Activated T-cell treated with anti-CD3 and anti-CD28 coated beads for 48 hours (primary cell): ENCODE measurements at places on chromosomes 7 and 10.

- DNase-seq, result no peak
Observed at GRCh38 chr7:100120733-100121036, 1.3 kb downstream of the CNPY4 start.

GRCh38 chr7:155280446-155281397, 17.0 kb upstream of the INSIG1 start:
- peak; percentile 30 for DNase-seq

GRCh38 chr7:66306243-66306642, 101.1 kb downstream of the TPST1 start:
- DNase-seq, result no peak

GRCh38 chr7:132572526-132572925, 3.7 kb downstream of the PLXNA4 start:
- no peak for DNase-seq

- no peak for DNase-seq
Observed at GRCh38 chr7:99399597-99399996, 8.8 kb downstream of the PDAP1 start.

- DNase-seq, result no peak
Observed at GRCh38 chr10:78286186-78286585, 252.5 kb downstream of the RPS24 start.

GRCh38 chr7:113804475-113805095, 114.2 kb downstream of the PPP1R3A start:
- no peak for DNase-seq

DNA sequence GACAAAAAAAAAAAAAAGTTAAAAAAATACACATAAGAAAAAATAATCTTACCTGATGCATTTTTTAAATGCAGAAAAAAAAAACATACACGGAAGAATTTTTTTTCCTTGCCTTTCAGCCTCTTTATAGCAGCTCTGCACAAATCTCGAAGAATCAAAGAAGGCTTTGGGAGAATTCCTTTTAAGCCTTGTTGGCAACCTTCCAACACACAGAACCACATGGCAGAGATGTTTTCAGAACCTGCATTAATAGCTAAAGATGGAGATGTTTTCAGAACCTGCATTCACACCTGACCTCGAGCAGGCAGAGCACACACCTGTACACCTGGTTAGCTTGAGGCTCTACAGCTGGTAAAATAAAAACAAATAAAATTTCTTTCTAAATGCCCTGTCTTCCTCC, 65.6 kb downstream of the DOCK4 start:
- no peak for DNase-seq

GRCh38 chr10:97825020-97825760, 24.5 kb upstream of the GOLGA7B start:
- no peak for DNase-seq

DNA sequence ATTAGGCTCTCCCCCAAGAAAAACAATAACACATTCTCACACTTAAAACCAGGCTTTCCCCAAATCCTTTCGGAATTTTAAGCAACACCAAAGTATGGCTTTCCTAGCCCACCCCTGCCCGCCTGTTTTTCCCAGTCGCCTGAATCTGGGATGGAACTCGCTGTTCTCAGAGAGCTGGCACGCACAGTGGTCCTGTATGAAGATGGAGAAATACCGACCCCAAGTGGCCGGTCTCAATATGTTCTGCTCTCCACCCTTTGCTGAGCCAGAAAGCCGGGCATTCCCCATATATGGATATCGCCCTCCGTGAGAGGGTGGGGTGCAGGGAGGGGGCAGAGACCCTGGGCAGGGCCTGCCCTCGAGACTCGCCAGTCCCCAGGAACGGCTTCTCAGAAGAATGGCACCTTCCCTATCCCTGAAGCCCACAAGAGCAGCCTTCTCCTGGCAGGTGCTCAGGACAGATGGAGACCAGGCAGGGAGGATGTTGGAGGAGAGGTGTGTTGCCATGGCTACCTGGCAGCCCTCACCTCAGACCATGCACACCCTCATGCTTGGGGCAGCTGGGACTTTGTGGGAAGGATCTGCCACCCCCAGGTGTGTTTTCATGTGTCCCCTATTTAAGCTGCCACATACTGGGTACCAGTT, 3.4 kb downstream of the TACR2 start:
- DNase-seq, result no peak

GRCh38 chr7:78141522-78142281, 343.1 kb downstream of the PHTF2 start:
- no peak for DNase-seq

DNA sequence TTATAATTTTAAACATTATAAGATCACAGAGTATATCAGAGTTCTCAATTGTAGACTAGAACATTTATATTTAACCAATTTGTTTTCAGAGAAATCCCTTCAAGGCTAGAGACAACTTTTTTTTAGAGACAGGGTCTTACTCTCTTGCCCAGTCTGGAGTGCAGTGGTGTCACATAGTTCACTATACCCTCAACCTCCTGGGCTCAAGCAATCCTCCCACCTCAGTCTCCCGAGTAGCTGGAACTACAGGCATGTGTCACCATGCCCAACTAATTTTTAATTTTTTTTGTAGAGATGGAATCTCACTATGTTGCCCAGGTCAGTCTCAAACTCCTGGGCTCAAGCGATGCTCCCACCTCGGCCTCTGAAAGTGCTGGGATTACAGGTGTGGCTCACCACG, 15.3 kb downstream of the UCMA start:
- DNase-seq, result no peak

- DNase-seq, result no peak
Observed at GRCh38 chr10:11024596-11024995, 6.9 kb downstream of the CELF2 start.

DNA sequence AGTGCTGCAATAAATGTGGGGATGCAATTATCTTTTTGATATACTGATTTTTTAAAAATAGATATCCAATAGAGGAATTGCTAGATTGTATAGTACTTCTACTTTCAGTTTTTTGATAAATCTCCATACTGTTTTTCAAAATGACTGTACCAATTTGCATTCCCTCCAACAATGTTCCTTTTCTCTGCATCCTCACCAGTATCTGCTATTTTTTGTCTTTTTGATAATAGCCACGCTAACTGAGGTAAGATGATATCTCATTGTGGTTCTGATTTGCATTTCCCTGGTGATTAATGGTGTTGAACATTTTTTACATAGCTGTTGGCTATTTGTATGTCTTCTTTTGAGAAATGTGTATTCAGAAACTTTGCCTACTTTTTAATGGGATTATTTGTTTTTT, 217.7 kb upstream of the MTPN start:
- no peak for DNase-seq

GRCh38 chr7:104818961-104819880, 194.8 kb upstream of the KMT2E start:
- no peak for DNase-seq

DNA sequence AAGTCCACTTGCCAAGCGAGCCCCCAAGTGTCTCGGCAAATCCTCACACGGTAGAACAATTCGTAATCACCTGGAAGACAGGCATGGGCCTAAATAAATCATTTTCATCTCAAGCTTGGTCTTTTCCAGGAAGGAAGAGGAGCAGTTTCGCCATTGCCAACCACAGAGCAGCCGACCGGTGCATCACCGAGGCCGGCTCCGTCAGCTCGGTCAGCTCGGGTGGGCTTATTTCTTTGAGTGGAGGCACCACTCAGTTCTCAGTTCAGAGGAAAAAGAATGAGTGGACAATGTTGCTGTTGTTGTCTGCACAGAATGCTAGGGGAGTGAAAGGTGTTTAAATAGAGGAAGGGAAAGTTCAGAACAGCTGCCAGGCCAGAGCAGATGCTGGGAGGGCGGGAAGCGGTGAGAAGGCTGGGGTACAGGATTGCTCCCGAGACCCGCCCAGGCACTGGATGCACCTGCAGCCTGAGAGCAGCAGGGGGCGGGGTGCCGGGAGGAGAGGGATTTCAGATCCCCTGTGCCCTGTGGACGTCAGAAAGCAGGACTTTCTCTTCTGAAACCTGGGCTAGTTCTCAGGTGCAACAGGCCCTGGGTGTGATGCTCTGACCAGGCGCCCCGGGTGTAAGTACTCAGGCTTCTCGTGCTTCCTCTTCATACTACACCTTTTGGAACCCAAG, 17.7 kb upstream of the IGFBP3 start:
- no peak for DNase-seq

DNA sequence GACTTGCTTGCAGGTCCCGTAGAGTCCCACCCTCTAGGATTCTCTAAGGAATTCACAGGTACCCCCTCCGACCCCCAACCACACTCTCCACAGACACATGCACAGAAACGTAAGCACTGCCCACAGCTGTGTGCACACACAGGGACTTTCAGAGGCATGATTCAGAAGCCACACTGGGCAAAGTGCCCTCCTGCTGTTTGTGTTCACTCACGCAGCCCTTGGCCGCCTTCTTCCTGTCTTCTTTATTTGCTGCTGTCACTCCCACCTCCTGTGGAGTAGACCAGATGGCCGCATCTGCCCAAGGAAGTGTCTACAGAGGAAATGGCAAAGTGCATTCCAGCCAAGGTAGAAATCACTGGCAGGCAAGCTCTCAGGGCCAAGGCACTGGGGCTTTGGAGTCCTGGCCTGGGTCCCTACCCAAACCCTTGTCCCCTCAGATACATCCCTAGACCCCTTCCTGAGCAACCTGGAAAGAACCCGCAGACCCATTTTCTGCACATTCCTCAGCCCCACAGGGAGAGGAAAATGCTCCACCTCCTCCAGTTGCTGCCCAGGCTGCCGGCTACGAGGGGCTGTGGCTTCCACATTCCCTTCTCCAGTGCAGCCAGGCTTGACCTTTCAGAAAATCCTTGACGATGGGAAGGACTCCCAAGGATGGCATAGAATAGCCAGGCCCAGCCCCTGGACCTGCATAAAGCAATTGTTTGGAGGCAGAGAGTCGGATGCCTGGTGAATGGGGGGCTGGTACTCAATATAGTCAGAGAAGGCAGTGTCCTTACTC, 21.6 kb upstream of the GIMAP8 start:
- no peak for DNase-seq

DNA sequence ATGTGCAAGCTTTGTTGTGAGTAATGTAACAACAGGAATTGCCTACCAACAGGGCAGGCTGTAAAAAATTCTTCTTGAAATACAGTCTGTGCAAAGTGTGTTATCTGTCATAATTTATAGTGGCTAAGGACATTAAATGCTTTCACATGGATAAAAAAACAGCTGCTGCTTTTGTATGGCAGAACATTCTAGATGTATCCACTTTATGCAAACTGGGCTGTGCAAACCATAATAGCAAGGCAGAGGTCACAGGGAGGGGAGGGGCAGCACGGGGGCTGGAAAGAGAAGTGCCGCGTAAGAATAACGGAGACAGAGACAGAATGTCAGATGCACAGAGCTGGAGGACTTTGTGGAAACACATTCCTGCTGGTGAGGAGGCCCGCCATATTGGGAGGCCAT, 86.1 kb downstream of the VOPP1 start:
- DNase-seq, result no peak

DNA sequence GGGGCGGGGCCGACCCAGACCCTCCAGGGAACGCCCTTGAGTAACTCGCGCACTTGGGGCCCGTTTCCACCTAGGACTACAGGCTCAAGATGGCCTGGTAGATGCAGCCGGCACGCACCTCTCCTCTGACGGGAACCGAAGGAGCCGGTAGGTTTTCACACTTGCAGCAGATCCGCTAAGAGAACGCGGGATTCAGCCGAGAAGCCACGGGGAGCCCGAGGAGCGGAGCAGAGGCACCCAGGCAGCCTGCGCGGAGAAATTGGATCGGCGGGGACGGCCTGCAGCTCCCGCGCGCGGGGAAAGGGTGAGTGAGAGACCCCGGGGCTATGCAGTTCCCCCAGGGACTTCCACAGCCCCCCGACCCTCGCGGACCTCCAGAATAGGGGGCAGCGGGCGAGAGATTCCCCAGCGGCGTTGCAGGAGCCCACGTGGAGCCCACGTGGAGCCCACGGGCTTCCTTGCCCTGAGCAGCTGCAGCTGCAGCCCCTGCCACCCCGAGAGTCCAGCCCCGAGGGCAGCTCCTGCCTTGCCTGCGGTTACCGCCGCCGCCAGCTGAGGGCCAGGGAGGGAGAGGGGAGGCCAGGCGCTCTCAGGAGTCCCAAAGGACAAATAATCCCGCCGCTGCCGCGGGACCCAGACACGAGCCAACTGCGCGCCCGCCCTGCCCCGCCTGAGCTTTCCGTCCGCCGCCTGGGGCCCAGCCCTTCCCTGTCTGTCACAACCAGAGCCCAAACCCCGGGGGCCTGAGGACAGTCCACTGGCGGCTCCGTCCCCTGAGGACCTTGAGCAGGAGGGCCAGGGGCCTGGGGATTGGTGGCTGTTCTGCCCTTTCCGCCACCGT, 13.1 kb downstream of the IFT22 start:
- DNase-seq, result peak; percentile 36

DNA sequence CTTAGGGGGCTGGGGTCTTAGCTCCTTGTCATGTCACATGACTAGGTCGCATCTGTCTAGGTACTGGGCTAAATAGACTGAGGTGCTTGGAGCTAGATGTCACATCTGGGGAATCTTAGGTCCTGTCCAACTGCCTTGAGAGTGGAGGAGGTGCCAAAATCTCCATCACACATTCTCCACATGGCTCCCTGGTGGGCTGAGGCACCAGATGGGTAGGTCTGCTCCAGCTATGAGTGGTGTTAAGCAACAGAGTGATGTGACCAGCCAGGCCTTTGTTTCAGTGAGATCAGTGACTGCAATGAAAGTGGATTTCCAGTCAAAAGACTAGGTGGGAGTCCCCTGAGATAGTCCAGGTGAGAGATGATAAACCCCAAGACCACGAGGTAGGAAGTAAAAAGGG, 251.8 kb downstream of the BMPER start:
- no peak for DNase-seq

- no peak for DNase-seq
Observed at GRCh38 chr7:46610746-46611145, 689.7 kb upstream of the IGFBP3 start.

GRCh38 chr7:155833651-155834050, 21.4 kb upstream of the SHH start:
- DNase-seq, result no peak

GRCh38 chr10:126683466-126683865, 13.0 kb upstream of the C10orf90 start:
- DNase-seq, result no peak

- no peak for DNase-seq
Observed at GRCh38 chr10:25028711-25029110, 12.3 kb downstream of the THNSL1 start.

GRCh38 chr10:4013651-4014121, 228.7 kb upstream of the KLF6 start:
- DNase-seq, result peak; percentile 46

DNA sequence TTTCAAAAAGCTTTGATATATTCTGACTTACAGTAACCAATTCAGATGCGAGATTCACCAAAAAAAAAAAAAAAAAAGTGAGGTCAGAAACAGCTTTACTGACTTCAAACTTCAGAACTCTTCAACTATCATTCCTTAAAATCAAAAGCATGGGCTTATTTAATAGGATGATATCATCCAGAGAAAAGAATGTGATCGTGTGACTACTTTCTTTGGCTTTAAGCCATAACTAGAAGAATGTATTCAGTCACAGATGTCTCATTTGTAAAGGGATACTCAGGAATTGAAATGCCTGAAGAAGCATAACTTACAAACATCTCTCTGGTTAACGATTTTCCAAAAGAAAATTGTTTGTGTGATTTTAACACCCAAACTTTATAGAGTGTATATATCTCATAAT, 11.5 kb downstream of the TPK1 start:
- no peak for DNase-seq

- DNase-seq, result no peak
Observed at GRCh38 chr10:119693262-119693957, 32.4 kb upstream of the INPP5F start.
